Stimulated activated CD4-positive, alpha-beta T cell treated with anti-CD3 and anti-CD28 coated beads, Interleukin-12 subunit alpha, Interleukin-12 subunit beta, amount 100 ng/mL, for 24 hours (primary cell): ENCODE measurements at places on chromosomes 1 and 21.

DNA sequence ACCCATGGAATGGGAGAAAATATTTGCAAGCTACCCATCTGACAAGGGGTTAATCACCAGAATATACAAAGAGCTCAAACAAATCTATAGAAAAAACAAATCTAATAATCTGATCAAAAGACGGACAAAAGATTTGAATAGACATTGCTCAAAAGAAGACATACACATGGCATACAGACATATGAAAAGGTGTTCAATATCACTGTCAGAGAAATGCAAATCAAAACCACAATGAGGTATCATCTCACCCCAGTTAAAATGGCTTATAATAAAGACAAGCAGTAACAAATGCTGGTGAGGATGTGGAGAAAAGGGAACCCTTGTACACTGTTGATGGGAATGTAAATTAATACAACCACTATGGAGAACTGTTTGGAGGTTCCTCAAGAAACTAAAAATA lies 600.9 kb downstream of the SMYD3 start:
- DNase-seq: no peak

GRCh38 chr1:182604175-182605164 lies at the start of gene RGS16:
Gene RGS16 (minus strand): TSS chr1:182604389. CDS start chr1:182604259, 130 bp downstream.
- peak; percentile 95 for DNase-seq

GRCh38 chr1:154155251-154155650 lies 378 bp upstream of the NUP210L start:
- no peak for DNase-seq

- DNase-seq: no peak
Measured at GRCh38 chr1:244709476-244710368, 56.8 kb downstream of the DESI2 start.

DNA sequence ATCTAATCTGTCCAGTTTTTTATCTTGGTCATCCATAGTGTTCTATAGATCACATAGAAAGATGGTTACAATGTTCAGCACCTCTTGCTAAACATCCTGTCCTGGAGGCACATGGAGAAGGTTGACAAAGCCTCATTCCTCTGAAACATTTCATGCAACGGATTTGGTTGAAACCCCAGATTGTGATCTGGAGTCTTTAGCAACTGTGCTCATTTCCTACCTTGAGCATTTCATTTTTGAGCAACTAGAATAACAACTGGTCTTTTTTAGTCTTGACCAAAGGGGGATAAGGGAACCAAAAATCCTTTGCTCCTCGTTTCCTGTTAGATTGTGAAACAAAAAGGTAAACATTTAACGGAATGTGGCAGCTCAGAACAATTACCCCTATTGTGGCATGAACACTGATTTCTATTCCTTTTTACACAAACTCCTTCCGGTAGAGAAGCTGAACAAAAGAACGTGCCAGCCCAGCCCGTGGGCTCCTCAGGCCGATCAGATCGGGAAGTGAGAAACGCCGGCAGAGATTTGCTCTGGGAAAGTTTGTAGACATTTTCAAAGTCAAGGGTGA lies 94.7 kb upstream of the ERRFI1 start:
- DNase-seq: no peak

DNA sequence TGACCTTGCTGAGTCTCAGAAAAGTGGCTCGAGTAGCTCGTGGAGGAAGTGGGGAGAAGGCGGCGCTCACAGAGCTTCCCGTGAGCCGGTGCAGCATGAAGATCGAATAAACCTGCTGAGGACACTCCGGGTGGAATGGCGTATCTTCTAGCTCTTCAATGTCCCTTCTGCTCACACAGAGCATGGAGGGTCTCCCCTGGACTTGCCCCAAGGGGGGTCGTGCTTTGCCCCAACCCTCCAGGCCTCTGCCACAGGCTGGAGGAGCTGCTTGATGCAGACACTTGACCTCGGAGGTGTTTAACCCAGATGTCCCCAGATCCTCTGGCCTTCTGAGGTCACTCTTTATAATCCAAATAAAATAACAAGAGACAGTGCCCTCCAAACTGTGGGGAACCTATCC lies 2.2 kb upstream of the KRTAP10-12 start:
- DNase-seq: no peak

DNA sequence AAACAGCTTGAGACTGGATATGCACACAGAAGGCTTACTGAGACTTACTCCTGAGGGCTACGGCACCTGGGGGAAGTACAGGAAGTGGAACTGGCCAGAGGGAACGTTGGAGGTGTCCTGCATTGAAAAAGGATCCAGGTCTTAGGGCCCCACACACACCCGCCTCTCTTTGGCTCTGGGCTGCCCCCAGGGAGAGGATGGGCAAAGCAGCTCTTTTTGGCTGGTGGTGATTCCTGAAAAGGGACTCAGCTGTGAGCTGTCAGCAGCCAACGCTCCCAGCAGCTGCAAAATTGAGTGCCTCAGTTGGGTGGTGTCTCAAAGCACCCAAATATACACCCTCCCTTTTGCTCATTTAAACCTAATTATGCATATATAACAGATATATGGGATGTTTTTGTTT lies 213.2 kb downstream of the TNR start:
- DNase-seq: no peak

DNA sequence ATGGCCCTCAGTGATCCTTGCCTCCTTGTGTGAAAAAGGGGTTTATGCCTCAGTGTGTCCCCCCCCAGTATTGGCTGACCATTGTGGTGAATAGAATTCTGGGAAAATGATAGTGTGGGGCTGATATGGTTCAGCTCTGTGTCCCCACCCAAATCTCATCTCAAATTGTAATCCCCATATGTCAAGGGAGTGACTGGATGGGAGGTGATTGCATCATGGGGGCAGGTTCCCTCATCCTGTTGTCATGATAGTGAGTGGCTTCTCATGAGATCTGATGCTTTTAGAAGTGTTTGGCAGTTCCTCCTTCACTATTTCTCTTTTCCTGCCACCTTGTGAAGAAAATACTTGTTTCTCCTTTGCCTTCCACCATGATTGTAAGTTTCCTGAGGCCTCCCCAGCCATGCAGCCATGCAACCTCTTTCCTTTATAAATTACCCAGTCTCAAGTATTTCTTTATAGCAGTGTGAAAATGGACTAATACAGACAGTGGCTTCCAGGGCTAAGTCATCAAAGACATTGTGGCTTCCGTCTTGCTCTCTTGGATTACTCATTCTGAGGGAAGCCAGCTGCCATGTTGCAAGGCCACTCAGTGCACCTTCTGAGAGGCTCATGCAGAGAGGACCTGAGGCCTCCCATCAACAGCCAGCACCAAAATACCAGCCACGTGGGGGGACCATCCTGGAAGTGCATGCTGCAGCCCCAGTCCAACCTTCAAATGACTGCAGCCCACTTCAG lies 40.6 kb upstream of the SOD1 start:
- DNase-seq: no peak

- DNase-seq: no peak
Measured at GRCh38 chr21:38914528-38915293, 109.0 kb downstream of the ETS2 start.

GRCh38 chr1:181284978-181285377 lies 196.5 kb downstream of the IER5 start:
- no peak for DNase-seq

DNA sequence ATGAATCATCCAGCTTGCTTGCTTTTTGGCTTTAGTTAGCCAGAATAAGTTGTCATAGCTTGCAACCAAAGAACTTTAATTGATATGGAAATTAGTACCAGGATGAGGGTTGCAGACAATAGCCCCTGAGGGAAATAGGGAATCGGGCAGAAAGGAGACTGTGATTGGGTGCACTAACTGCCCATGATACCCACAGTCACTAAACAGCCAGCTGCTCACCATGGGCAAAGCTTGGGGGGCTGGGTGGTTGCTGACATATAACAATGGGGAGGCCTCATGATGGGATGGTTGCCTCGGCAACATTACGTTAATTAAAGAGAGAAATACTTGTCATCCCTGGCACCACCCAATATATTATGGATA lies 17.8 kb upstream of the PLA2G2E start:
- no peak for DNase-seq

DNA sequence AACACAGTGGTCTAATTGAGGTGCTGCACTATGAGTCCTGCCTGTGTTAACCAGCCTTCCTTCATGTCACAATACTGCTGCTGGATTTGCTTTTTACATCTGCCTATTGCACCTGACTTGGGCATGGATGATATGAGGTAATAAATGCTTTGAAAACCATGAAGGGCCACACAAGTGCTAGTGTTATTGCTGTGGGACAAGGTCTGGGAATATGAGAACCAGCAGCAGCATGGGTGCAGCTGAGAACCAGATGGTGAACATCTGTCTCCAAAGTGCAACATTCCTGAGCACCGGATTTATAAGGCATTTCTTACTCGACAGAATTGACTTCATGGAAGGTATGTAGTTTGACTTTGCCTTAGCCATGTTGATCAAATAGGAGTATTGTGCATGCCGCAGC lies 16.6 kb downstream of the TRIM45 start:
- no peak for DNase-seq

DNA sequence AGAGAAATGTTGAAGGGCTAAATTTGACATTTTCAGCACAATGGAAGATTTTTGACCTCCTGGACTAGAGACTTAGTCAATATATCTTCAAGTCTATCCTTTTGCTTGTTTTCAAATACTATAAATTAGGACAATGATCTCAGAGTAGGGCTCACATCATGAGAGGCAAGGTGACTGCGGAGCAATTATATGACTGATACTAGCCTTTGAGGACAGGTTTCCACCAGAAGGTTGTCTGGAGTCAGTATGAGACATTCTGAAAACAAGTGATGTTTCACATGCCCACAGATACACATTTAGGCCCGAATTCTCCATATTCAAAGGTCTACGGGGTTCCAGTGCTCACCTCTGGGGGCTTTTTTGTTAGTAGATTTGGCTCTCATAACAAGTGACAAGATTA lies 142.3 kb upstream of the SAMSN1 start:
- no peak for DNase-seq

- DNase-seq: no peak
Measured at GRCh38 chr1:51072043-51072439, 30.0 kb upstream of the C1orf185 start.

GRCh38 chr1:116008656-116009390 lies 32.5 kb downstream of the SLC22A15 start:
- DNase-seq: no peak

- DNase-seq: no peak
Measured at GRCh38 chr21:21076491-21076890, 78.3 kb downstream of the NCAM2 start.

DNA sequence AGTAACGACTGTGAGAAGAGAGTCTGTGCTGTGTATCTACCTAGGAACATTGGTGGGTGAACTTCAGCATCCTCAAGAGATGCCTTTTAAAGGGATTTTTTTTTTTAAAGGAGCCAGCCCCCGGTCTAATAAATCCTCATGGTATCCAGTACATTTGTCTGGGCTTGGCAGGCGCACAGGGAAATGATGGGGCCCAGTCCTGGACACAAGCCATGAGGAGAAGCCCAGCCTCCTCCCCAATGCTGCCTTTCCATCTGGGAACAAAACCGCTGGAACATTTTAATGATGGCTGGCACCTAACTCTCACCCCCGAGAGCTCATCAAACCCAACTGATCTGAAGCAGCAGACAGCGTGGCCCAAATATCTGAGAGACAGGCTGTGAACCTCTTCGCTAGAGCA lies 64.2 kb downstream of the ACOT7 start:
- no peak for DNase-seq

GRCh38 chr1:101309334-101310311 lies 72.8 kb downstream of the S1PR1 start:
- peak; percentile 46 for DNase-seq

DNA sequence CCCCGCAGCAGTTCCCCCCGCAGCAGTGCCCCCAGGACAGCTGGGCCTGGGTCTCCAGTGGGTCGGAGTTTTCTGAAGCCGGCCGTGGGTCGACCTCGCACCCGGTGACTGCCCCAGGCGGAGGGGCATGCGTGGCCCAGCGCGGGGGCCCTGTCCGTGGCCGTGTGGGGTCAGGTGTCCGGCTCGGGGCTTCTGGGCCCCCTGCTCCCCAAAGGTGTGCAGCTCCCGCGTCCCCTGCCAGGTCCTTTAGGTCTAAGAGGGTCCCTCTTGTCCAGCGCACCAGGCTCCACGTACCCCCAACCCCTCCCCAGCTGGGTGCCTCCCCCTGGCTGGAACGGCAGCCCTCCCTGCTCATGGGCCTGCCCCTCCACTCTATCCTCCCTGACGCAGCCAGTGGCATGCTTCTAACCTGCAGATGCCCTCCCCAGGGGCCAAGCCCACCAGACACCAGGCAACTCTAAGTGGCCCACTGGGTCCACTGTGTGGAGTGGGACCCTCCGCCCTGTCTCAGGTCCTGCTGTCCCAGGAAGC lies 5.9 kb upstream of the HES4 start:
- no peak for DNase-seq

DNA sequence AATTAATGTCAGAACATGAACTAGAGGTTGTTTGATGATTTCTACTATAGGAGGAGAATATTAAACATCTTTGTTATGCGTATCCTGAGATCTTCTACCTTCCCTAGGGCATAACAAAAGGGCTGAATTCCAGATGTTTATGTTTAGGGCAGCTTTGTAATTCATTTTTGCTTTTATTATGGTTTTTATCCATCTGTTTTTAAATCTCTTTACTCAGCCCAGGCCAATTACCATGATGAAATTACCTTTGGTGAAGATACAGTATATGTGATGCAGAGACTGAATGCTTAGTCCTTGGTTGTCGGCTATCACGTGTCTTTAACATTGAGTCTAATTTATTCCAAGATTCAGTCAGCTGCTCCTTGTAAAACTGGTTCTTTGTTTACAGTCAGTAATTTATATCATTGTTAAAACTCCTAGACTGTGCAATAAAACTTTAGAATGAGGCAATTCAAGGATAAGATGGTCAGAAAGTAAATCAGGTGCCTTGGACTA lies 176.9 kb downstream of the CTH start:
- DNase-seq: no peak

DNA sequence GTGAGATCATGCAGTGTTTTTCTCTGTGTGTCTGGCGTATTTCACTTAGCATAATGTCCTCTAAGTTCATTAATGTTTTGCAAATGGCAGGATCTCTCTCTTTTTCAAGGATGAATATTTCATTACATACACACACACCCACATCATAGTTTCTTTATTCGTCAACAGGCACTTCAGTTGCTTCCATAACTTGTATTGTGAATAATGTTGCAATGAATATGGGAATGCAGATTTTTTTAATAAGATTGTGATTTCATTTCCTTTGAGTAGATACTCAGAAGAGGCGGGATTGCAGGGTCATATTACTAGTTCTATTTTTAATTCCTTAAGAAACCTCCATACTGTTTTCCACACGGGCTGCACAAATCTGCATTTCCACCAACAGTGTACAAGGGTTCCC lies 134.0 kb downstream of the CLEC20A start:
- no peak for DNase-seq

- DNase-seq: peak; percentile 19
Measured at GRCh38 chr1:225653463-225654276, 747 bp upstream of the ENAH start.

DNA sequence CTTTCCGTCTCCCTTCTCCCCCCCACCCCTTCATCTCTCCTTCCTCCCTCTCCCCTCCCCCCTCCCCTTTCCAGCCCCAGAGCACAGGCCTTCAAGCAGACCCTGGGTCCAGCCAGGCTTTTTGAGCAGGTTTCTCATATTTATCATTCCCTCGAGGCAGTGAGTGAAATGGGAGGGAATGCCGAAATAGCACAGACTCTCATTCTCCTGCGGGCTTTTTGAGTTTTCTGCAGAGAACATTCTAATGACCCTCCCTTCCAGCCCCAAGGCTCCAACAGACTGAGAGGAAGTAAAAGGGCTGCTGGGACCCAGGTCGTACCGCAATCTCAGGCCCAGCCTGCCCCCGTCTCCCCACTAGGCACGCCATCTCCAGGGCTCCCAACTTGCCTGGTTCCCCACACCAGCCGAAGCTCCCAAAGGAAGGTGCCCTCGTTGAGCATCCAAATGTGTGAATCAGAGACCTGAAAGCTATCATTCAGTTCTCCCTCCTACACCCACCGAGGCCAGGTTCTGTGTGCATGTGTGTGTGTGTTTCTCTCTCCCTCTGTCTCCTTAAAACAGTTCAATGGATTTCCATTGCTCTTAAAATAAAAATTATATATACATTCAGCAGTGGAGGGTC lies 22.3 kb downstream of the ACTA1 start:
- no peak for DNase-seq
